ENCODE measurements at places on chromosomes 6 and 20.
A peak's percentile ranks its signal among the peaks of the same experiment; 100 is the strongest.

- no peak for DNase-seq
Observed at GRCh38 chr6:53828966-53829697, 34.3 kb downstream of the LRRC1 start.

DNA sequence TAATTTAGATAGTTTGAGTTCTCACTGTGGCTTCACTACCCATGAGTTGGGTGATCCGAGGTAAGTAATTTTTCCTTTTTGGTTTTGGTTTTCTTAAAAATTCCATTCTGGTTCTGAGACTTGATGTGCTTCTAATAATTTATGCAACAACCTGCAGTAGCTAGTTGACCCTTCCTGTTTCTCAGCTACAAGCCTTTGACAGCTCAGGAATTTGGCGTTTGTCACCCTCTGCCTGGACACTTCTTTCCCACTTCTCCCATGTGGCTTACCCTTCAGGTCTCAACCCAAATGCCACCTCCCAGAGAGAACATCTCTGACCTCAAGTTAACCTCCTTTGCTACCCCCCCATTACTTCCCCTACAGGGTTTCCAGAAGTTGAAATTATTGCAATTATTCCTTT lies 49.7 kb upstream of the TSHZ2 start:
- no peak for DNase-seq

DNA sequence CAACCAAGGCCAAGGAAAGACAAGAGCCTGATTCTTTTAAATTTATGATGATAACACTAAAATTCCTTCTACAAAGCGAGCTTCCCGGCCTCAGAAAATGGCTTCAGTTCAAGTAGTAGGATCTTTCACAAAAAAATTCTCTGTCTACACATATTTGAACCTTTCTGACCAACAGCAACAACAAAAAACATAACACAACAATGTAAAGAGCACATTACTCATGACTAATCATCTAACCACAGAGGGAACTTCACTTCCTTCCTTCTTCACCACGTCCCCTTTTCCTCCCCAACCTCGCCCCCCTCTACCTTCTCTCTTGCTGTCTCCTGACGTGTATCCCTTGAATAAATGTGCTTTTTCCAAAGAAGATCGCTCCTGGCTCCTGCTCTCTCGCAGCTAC lies 228.2 kb downstream of the MYLK4 start:
- peak; percentile 80 for DNase-seq

- DNase-seq, result peak; percentile 86
Observed at GRCh38 chr20:51022227-51022802, 592 bp downstream of the KCNG1 start.

DNA sequence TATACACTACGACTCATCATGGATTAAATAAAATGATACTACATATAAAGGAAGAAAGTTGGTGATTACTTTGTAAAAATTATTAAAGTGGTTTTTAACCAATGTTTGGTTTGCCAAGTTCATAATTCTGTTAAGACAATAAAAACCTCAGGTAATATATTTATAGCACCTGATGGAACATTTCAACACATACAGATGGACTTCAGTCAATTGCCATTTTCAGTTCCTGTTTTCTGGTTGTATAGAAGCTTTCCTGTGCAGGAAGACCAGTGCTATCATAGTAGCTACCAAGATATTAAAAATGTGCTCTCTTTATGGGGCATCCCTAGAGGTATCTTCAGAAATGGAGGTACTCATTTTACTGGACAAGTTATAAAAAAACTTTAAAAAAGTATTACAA lies 1686.4 kb downstream of the GRIK2 start:
- DNase-seq, result no peak

DNA sequence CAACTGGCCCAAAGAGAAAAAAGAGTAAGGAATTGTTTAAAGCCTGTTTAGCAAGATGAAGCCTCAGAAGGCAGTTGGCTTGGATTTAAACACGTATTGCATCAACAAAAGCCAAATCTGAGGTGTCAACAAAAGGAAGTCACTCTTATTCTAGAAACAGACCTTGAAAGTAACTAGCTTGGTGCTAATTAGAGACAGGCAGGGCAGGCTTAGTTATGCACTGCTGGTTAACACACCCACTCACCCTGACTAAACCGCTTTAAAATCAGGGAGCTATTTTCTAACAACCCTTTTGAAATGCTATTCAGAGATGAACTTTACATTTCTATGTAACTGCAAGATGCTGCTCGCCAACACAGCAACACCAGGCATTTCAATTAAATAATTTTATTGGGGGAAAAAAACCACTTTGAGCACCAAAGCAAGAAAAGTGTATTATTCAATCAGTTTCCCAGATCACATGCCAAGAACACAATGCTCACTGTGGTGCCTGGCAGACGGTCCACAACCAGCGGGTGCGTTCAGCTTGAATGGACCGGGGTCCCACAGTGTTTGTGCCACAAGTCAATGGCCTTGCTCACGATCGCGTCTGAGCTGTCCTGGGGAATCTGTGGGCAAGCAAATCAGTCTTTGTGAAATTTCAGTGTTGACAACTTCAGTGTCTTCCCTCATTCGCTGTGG lies 23.6 kb downstream of the TBC1D7 start:
- no peak for DNase-seq

GRCh38 chr20:62357187-62357667 lies 9.9 kb downstream of the LAMA5 start:
- peak; percentile 99 for DNase-seq

GRCh38 chr6:164502833-164503232 lies 806.6 kb downstream of the C6orf118 start:
- peak; percentile 35 for DNase-seq

- no peak for DNase-seq
Observed at GRCh38 chr6:168139121-168139520, 60.1 kb upstream of the FRMD1 start.

GRCh38 chr6:87065117-87065516 lies 29.8 kb downstream of the CGA start:
- no peak for DNase-seq

GRCh38 chr20:41837669-41838224 lies 219.6 kb upstream of the CHD6 start:
- DNase-seq, result peak; percentile 18

DNA sequence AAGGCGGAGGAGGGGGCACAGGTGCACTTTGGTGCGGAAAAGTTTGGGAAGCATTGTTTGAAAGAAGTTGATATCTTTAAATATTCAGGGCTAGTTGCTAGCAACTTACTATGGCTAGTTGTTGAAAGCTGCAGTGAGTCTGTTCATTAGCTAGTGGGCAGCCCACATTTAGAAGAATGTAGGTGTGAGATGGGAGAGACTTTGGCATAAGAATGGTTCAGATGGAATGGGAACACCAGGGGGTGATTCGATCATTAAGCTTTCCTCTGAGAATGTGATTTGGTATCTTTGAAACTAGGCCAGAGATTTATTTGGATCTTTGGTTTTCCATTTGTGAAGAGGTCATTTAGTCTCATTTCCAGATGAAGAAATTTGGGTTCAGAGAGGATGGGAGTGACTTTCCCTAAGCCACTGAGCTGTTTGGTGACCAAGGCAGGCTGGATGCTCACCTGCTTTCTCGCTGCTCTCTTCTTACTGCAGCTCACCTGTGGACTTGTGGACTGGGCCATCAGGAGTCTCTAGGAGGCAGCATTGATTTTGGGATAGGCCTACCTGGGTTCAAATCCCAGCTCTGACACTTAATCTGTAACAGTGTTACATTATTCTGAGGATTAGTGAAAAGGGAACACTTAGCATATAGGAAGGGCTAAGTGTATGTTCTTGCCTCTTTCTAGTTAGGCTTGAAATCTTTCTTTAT lies 62.9 kb downstream of the CARMIL1 start:
- DNase-seq, result no peak
